CD4-positive, alpha-beta T cell treated with Interferon alpha-2 for 1 hour (primary cell): ENCODE measurements at places on chromosomes 2 and 18.

- DNase-seq: no peak
Observed at GRCh38 chr2:128646091-128646490, 327.4 kb upstream of the HS6ST1 start.

- DNase-seq: no peak
Observed at GRCh38 chr2:100070078-100070477, 72.3 kb downstream of the AFF3 start.

- DNase-seq: no peak
Observed at GRCh38 chr2:63124850-63125249, 74.2 kb downstream of the OTX1 start.

DNA sequence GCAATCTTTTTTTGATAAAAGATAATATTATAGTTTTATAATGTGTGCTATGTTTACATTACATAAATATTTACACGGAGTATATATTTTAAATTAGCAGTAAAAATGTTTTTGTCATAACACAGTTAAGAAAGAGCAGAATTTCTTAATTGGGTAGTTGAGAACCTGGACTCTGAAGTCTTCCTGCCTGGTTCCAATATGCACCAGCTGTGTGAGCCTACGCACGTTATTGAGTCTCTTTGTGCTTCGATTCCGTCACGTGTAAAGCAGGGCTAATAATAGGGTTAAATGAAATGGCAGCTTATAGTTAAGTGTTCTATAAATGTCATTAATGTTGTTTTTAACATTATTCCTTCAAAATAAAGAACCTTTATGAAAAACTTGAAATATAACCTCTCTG, 1.2 kb upstream of the CCDC88A start:
- no peak for DNase-seq

DNA sequence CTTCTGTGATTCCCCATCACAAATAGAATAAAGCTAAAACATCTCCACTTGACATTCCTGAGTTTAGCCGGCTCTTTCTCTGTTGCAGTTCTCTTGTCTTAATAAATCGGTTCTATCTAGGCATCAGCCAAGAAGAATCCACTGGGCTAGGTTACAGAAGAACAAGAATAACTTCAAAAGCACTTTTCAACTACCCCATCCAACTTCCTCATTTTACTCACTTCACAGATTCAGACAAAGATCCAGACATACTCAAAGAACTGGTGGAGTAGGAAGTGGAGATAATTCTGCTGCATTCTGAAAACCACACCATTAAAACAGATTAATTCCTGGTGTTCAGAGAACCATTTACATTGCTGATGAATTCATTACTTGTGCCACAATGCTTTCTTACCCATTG, 9.6 kb upstream of the ALPK2 start:
- no peak for DNase-seq

DNA sequence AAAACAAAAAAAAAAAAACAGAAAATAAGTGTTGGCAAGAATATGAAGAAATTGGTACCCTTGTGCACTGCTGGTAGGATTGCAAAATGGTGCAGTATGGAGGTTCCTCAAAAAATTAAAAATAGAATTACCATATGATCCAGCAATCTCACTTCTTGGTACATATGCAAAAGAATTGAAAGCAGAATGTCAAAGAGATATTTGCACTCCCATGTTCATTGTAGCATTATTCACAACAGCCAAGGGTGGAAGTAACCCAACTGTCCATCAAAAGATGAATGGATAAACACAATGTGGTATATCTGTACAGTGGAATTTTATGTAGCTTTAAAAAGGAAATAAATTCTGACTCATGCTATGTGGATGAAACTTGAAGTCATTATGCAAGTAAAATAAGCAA, 72.8 kb upstream of the POU3F3 start:
- DNase-seq: no peak

GRCh38 chr2:66821168-66821567, 386.2 kb downstream of the MEIS1 start:
- no peak for DNase-seq

DNA sequence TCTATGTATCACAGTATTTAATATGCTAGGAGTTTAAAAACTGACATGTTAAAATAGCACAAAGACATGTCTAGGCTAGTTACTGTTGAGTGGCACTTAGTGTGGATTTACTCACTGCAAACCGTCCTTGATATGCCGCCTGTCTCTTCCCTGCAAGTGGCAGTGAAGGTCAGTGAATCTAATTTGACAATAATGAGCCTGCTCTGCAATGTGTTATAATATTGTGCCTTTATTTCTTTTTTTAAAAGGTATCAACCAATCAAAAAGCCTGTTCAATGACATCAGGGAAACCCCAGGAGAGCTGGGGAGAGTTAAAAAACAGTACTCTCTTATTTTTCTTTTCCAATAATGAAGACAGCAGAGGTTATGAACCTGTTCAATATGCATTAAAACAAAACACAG, 384.1 kb downstream of the ERBB4 start:
- DNase-seq: no peak

- DNase-seq: peak; percentile 86
Observed at GRCh38 chr18:35231052-35231451, 9.8 kb upstream of the ZNF397 start.

DNA sequence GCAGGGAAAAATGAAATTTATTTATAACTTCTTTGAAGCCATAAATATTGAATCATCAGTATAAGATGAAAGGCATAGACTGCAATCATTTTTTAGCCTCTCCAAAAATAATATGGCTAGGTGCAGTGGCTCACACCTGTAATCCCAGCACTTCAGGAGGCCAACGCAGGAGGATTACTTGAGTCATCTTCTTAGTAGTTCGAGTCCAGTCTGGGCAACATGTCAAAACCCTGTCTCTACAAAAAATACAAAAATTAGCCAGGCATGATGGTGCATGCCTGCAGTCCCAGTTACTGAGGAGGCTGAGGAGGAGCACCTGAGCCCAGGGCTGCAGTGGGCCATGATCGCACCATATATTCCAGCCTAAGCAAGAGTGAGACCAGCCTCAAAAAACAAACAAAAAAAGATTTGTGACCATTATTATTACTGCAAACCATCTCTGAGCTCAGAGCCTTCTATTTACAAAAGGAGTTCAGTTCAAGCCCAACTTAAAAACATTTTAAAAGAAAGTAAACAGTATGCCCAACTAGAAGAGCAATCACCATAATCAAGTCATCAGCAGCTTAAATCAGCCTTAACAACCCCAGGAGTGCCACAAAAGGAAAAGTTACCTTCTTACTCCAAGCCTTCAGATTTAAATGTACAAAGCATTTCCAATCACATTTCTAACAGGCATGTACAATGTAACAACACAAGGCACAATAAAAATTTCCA, 37.5 kb downstream of the KCNG3 start:
- no peak for DNase-seq

DNA sequence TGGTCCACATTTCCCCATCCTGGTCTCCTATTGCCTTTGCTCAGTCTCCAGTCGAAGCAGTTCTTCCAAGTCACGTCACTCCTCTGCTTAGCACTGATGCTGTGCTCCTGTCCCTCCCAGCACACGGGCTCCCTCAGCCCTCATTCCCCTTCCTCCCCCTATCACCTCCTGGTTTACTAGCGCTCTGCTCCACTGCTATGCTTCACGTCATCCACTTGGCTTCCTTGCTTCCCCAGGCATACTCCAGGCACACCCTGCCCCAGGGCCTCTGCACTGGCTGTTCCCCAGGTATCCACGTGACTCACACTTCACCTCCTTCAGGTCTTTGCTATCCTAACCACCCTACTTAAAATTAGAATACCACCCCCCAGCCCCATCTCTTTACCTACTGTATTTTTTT, 269.3 kb downstream of the GLI2 start:
- DNase-seq: no peak

DNA sequence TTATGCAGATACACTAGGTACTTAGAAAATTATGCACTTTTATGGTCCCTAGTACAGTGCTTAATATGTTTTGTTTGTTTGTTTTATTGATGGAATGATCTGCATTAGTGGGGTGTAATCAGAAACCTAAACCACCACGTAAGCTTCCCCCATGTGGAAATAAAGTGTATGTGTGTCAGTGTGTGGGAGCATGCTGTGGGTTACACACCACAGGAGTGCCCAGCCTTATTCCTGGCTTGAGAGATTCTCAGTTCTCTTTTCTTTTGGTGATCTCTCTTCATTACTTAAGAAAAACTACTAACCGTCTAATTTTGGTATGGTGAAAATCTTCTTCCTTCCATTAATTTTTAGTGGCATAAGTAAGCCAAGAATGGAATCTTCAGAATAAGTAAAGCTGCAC, 398.6 kb downstream of the DCDC2C start:
- DNase-seq: no peak

GRCh38 chr2:204945376-204945775, 400.1 kb downstream of the PARD3B start:
- no peak for DNase-seq

GRCh38 chr2:129165006-129165405, 814.5 kb upstream of the RAB6C start:
- no peak for DNase-seq

DNA sequence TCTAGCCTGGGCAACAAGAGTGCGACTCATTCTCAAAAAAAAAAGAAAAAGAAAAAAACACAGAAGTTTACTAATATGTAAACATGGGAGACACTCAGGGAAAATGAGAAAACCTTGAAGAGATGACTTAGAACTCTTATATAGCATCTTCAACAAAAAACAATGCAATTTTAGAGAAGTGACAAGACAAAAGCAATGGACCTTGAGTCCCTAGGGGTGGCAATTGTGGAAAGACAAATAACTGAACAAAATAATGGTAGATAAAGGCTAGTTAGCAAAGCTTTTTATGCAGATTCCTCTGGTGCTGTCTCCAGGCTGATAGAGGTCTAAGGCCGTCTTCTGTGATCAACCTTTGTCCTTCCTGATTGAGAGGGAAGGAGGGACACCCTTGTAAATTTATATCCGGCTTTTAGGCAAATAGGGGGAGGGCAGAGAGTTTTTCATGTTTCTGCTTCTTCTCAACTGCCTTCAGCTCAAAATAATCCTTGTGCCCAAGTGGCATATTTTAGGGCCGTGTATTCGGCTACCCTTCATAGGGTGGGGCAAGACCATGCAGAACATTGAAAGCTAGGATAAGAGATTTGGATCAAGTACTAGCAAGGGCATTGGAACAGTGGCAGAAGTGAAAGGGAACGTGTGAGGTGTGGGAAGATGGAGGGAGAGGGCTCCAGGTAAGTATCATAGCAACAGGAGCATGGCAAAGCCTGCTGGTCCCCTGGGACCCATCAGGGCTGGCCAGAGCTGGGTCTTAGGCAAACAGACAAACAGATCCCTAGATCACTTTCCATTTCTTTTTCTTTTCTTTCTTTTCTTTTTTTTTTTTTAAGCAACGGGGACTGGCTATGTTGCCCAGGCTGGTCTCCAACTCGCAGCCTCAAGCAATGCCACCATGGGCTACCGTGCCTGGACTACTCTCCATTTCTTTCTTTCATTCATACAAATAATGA, 116.2 kb upstream of the STPG4 start:
- DNase-seq: no peak

GRCh38 chr2:133262893-133263292, 305.4 kb downstream of the NCKAP5 start:
- DNase-seq: no peak

DNA sequence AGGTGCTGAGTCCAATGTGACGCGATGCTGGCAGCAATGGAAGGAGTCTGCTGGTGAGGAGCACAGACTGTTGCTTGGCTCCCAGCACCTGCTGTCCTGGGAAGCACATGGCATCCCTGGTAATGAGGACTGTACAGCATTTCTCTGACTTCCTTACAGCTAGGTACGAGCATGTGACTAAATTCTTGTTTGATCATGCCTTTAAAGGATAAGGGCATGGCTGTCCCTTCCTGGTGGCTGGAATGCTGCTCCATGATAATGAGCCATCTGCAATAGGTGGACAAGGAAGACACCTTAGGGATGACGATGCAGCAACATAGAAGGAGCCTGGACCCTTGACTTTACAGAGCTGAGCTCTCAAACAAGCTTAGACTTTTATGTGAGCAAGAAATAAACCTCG, 278.0 kb upstream of the SPRED2 start:
- no peak for DNase-seq

GRCh38 chr18:78721238-78721875, 258.3 kb upstream of the SALL3 start:
- DNase-seq: no peak

DNA sequence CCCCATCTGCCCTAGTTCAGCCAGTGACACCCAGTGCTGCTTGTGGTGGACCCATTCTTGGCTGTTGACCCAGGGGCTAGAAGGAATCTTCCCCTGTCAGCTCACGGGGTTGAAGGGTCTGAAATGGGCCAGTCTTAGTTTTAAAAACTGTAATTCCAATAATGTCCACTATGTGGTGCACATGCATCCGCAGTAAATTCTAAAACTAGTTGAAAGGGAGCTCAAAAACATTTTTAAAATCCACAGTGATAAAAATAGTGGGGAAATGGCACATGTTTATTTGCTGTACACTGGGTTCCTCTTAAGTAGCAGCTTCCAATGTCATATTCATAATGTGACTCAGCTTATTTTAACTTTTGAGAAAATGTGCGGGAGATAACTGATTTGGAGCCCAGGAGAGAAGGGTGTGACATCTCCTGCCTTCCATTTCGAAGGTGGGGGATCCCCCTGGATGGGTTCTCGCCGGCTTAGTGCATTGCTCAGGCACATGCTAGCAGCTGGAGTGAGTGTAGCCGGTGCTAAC, 32.8 kb downstream of the GRHL1 start:
- DNase-seq: peak; percentile 71

DNA sequence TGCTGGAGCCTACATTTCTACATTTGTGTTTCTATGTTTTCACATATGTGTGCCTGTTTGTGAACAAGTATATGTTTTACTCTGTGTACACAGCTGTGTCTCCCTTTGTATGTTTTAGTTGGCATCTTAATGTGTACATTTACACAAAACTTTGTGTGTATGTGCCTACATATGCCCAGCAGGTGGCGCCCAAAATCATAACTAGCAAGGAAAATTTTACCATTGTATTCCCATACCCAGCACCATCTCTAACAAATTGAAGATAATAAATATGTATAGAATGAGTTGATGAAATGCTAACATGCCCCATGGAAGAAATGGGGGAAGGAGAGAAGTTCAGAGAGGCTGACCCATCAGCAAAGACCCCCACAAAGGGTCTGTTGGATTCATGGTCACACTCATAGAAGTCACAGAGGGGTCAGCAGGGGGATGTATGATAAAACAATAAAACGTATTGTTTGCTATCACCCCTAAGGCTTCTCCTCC, 48.1 kb downstream of the PKDCC start:
- peak; percentile 84 for DNase-seq

GRCh38 chr2:229027353-229028105, 243.6 kb downstream of the PID1 start:
- DNase-seq: no peak
